H4 (cell line): ENCODE measurements at places on chromosomes 5 and 9. TPM values are rescaled to one million over a fixed set of nuclear protein-coding genes. Genes with fewer than 3 reads are reported as not detected.
A peak's percentile ranks its signal among the peaks of the same experiment; 100 is the strongest.

Gene TMOD1
- total RNA-seq, result 1.3 and 1.8 TPM in 2 replicates

- peak; percentile 75 for DNase-seq
Measured at GRCh38 chr5:36373527-36374086, 71.9 kb upstream of the RANBP3L start.

DNA sequence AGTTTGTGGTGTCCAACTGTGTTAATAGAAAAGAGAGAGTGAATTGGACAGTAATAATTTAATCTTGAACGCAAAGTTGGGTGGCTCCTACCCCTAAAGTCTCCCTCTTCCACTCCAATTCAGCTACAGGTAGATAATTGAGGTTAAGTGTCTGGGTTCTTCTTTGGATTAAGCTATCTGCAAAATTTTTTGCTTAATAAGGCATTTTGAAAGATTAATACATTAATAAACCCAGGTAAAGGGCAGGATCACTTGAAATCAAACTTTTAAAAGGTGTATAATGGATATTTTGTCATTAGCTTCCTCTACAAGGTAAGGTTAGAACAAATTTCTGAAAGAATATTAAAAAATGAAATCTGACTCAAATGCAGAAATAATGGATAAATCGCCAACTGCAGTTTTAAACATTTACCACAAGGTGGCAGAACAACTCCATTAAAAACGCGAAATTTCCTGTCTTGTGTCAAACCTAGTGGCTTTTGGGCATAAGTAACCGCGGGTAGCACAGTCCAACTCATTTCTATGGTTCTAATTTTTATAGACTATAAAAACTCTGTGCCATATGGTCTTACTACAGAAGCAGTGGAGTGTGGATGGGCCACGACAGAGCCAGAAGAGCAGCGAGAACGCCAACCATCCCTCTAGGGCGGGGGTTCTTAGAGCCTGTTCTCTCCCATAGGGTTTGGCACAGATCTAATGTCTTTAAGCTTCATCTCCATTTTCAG, 276.5 kb downstream of the ARHGEF28 start:
- DNase-seq, result peak; percentile 60

DNA sequence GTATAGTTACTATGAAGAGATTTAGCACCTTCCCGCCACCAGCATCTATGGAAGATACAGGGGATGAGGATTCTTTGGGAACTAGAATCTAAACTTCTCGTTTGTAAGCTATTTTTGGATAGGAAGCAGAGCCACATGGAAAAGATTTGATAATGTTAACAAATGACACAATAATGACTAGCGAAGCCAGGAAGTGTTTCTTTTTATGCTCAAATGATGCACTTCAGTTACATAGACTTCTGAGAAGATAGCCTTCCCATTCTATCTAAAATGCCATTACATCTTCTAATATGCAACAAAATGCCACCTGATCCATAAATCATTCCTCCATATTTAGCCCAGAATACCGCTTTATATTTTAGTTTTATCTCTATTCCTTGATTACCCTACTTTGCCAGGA, 17.0 kb upstream of the TNC start:
- no peak for DNase-seq
